Endodermal cell (in vitro differentiated cells): ENCODE measurements at places on chromosomes 4 and X.

DNA sequence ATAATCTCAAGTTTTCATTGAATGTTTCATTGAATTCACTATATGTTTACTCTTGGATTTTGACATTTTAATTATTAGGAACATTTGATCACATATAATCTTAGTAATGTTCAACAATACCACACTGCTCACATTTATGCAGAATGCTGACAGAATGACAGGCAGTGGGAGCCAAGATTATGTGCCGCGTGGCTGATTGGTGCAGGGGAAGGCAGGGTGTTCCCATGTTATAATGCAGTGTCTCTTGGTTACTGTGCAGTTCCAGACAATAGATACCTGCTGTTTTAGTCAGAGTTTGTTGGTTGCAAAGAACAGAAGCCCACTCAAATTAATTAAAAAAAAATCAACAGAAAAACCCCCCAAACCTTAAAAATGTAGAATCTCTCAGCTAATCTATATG is 33.0 kb downstream of the FHIP1A start:
- no peaks in the 10 kb centered on the region for H3K27me3 ChIP-seq
- H3K27ac ChIP-seq, result no peak overlapping the region
- no peak overlapping the region for H3K4me3 ChIP-seq
- H3K36me3 ChIP-seq, result no peaks in the 10 kb centered on the region
- DNase-seq, result no peak
- H3K4me1 ChIP-seq, result no peaks in the 10 kb centered on the region

DNA sequence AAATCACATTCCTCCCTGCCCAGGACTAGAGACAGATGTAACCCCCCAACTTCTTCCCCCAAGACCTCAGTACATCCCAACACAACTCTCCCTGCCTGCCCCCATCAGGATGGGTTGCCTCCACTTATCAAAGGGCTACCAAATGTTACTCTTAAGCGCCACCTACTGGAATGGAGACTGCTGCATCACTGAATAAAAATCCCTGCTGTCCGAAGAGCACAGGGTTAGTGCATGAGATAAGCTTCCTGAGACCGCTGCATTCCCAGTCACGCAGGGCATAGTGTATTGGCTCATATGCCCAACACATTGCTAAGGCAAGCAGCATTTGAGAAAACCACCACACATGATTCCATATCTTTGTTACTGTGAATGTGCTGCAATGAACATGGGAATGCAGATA is 544.5 kb downstream of the PPP4R3C start:
- H3K4me1 ChIP-seq, result no peaks in the 10 kb centered on the region
- H3K4me3 ChIP-seq, result no peak overlapping the region
- H3K27me3 ChIP-seq, result no peaks in the 10 kb centered on the region
- DNase-seq, result peak; percentile 75

DNA sequence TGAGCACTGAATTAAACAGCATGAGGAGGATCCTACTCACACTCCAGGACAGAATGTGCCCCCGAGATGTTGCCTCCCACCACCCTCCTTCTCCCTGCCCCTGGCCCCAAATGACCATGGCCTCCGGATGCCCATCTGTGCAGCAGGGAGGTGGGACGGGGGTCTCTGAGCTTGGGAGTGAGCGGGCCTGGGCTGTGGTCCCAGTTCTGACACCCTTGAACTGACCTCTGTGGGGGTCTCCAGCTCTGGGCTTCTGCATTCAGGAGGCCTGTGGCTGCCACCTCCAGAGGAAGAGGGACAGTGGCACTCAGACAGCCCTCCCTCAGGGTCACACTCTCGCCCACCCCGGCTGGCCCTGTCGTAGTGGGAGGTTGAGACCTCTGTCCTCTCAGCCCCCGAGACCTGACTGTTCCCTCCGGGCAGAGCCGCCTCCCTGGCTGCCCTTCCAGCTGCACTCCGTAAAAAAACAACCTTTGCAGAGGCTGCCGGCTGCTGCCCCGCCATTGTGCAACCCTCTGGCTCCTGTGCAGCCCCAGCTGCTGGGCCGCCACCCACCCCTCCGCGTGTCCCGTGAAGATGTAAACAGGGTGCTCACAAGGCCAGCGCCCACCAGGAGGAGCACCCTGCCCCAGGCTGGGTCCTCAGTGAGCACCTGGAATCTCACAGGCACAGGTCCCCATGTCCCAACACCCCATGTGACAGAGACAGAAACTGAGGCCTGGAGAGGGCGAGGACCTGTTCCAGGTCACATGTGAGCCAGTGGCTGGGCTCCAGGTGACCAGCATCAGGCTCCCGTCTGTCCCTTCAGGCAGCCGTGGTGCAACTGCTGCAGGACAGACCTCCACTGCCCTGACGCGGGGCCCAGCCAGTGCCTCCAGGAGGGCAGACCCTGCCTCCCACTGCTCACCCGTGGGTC is 39.6 kb downstream of the HTRA3 start:
- no peaks in the 10 kb centered on the region for H3K36me3 ChIP-seq
- no peaks in the 10 kb centered on the region for H3K4me1 ChIP-seq
- peak; percentile 45 for DNase-seq

DNA sequence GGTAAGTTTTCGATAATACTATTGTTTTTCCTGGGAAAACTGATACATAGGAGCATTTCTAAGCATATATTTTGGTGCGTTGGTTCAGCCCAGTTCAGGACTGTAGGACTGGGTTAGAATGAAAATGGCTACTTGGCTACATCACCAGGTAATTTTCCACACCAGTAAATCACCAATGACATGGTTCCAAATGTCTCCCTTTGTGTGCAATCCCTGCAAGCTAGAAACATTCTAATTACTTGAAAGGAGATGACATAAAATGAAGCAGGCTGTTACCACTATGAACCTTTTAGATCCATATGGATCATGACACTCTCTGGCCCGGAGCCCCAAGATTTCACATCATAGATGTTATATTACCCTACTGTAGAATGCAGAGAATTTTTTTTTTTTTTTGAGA is 577.4 kb upstream of the FTHL17 start:
- H3K36me3 ChIP-seq, result no peaks in the 10 kb centered on the region
- no peak overlapping the region for H3K27ac ChIP-seq
- H3K27me3 ChIP-seq, result no peaks in the 10 kb centered on the region
- no peaks in the 10 kb centered on the region for H3K4me1 ChIP-seq
- H3K4me3 ChIP-seq, result no peak overlapping the region

DNA sequence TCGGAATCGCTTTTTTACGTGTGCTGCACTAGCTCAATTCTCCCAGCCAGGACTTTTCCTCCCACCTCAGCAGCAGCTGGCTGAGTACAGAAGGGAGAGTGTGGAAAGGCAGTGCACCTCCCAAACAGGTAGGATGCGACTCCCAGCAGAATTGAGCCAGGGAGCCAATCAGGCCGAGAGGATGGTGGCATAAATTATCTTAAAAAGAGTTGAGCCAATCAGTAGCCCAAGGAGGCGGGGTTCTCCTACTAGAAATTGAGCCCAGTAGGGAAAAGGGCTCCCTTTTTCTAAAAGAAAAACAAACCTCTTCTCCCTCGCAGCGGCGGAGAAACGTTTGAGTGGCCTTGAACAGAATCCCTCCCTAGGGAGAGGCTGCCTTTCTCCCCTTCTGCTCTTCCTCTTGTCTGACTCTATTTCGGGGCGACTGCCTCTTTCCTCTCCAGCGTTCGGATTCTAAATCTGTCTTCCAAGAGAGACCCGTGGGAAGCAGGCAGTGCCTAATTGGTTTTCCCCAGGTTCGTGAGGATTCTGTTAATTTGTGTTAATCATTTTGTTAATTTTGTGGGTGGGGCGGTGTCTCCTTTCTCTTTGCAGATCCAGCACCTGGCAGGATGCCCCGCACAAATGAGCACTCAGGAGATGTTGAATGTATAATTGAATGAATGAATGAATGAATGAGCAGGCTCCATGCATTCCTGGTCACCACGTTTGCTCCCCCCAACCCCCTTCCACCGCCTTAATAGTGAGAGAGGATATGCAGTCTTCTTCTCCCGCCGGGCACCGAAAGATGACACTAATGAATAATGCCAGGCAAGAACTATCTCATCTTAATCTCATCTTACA is at the start of gene GABRG1:
GABRG1 (minus strand) TSS at position 142 of the 843 bp plus-strand sequence; CDS start at position 1, 141 bp downstream.
- peak; percentile 93 for DNase-seq
- peaks cover 67% of the 10 kb centered on the region for H3K27me3 ChIP-seq
- no peaks in the 10 kb centered on the region for H3K4me1 ChIP-seq
- H3K4me3 ChIP-seq, result peak within 1 kb of the TSS; percentile 56
- H3K36me3 ChIP-seq, result no peaks in the 10 kb centered on the region

DNA sequence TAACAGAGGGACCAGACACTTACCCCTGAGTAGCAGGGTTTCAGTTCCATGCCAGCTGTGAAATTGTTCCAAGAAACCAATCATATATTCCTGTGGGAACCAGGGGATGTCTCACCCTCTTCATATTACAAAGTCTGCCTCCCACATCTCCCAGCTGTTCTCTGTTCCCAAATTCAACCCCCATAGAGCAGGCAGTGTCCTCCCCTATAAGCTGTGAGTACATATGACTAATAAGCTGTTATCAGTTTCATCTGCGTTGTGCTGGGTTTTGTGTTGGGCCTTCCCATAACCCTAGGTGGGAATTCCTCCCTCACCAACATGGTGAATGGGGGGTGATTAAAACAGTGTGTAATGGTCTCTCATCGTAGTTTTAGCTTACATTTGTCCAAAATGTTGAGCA is 41.0 kb downstream of the CEP44 start:
- H3K27me3 ChIP-seq, result no peaks in the 10 kb centered on the region
- H3K4me1 ChIP-seq, result no peaks in the 10 kb centered on the region
- DNase-seq, result no peak
- H3K36me3 ChIP-seq, result no peaks in the 10 kb centered on the region

DNA sequence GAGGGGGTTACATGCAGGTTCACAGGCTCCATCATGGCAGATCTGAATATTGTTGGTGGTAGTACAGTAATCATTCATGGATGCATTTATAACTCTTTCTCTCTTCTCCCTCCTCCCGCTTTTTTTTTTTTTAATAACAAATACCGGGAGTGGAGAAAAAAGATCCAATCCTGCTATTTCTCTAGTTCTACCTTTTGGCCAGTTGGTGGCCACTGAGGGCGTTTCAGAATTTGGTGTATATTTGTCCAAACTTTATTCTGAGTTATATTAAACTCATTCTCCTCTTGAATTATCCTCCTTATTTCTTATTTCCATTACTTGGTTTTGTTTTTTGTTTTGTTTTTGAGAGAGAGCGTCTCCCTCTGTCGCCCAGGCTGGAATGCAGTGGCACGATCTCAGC is 74.8 kb downstream of the HMGB2 start:
- H3K27me3 ChIP-seq, result no peaks in the 10 kb centered on the region
- H3K27ac ChIP-seq, result no peak overlapping the region
- no peak for DNase-seq
- H3K36me3 ChIP-seq, result no peaks in the 10 kb centered on the region
- no peak overlapping the region for H3K4me3 ChIP-seq

GRCh38 chr4:107791902-107792301 is 32.8 kb upstream of the SGMS2 start:
- H3K4me3 ChIP-seq, result no peak overlapping the region
- no peak for DNase-seq

DNA sequence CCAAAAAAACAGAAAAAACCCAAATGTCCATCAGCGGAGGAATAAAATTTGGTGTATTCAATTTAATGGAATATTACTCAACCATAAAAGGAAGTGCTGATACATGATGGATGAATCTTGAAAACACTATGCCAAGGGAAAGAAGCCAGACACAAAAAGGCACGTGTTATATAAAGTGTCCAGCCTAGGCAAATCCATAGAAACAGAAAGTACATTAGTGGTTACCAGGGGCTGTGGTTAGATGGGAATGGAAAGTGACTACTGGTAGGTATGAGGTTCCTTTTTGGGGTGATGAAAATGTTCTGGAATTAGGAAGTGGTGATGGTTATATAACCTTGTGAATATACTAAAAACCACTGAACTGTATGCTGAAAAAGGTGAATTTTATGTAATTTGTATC is 3.5 kb upstream of the CDKL2 start:
- no peaks in the 10 kb centered on the region for H3K4me1 ChIP-seq
- H3K27me3 ChIP-seq, result peaks cover 10% of the 10 kb centered on the region
- no peak overlapping the region for H3K4me3 ChIP-seq
- H3K27ac ChIP-seq, result no peak overlapping the region
- no peak for DNase-seq
- H3K36me3 ChIP-seq, result no peaks in the 10 kb centered on the region

DNA sequence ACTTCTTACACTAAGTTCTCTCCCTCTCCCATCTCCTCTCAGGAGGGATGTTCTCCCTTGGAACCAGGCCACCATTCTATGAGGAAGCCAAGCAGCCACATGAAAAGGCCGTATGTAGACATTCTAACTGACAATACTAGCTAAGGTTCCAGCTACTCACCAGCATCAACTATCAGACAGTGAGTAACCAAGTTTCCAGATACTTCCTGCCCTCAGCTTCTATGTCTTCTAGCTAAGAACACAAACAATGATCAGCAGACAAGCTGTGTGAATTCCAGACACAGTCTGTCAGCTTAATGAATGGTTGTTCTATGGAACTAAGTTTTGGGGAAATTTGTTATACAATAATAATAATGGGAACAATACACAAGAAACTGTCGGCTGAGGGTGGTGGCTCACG is 50.8 kb downstream of the SMIM14 start:
- peaks cover 3% of the 10 kb centered on the region for H3K4me1 ChIP-seq
- no peaks in the 10 kb centered on the region for H3K27me3 ChIP-seq
- H3K27ac ChIP-seq, result no peak overlapping the region
- no peaks in the 10 kb centered on the region for H3K36me3 ChIP-seq
- DNase-seq, result no peak

DNA sequence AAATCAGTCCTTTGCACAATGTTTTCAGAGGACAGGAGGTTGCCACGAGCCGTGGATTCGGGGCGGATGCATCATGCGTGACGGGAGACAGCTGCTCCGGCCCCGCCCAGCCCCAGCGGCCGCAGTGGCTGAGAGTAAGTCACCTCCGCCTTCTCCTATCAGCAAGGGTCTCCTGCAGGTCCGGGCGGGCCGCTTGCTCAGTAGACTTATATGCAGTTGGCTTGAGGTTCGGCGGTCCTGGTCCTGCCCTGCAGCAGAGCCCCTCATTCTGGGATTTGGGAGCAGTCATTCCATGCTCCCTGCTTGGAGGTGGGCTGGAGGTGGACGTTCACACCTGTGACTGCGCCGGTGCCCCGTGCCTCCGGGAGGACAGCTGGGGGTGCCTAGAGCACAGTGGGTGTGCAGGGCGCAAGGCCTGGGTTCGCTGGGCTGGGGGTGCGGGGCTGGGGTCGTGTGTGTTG is 86.3 kb upstream of the ADRA2C start:
- DNase-seq, result peak; percentile 48
- H3K4me1 ChIP-seq, result no peaks in the 10 kb centered on the region
- no peaks in the 10 kb centered on the region for H3K27me3 ChIP-seq
- no peak overlapping the region for H3K27ac ChIP-seq
- no peaks in the 10 kb centered on the region for H3K36me3 ChIP-seq

DNA sequence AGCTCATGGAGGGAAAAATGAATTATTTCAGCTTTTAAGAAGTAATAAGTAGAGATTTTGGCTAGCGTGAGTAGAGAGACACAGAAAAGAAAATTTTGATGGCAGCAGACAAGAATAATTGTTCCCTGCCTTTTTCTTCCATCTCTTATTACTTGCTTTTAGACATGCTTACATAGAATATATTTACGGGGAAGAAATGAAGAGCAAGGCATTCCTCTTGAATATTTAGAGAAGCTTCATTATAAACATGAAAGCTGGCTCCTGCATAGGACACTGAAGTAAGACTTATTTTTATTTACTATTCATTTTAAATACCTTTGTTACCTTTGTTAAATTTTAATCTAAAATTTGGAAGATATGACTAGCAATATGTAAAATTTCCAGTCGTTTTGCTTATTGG is 32.2 kb downstream of the DCK start:
- H3K4me3 ChIP-seq, result no peak overlapping the region
- no peaks in the 10 kb centered on the region for H3K27me3 ChIP-seq
- H3K4me1 ChIP-seq, result no peaks in the 10 kb centered on the region
- H3K27ac ChIP-seq, result no peak overlapping the region
- no peak for DNase-seq
